ENCODE measurements at places on chromosomes 3 and 15. TPM values are rescaled to one million over a fixed set of nuclear protein-coding genes. Genes with fewer than 3 reads are reported as not detected.

Gene LRRC2
- 7.4 TPM for total RNA-seq

Gene CYP1A2
- not detected for total RNA-seq

Gene GP5
- under 0.01 TPM for total RNA-seq

Gene MELTF
- 1.00 TPM for total RNA-seq

Gene ZBTB47
- total RNA-seq: 24.0 TPM

Gene ANKRD63
- not detected for total RNA-seq

Gene AVEN
- total RNA-seq: 37.0 TPM

Gene FGF12
- 0.22 TPM for total RNA-seq

Gene FAM174B
- 1.00 TPM for total RNA-seq

Gene BDH1
- total RNA-seq: 3.9 TPM

Gene CPA3
- not detected for total RNA-seq

Gene GPR62
- 0.12 TPM for total RNA-seq

Data from uterine smooth muscle cell (primary cell).